ENCODE measurements at places on chromosomes 1 and 21.

DNA sequence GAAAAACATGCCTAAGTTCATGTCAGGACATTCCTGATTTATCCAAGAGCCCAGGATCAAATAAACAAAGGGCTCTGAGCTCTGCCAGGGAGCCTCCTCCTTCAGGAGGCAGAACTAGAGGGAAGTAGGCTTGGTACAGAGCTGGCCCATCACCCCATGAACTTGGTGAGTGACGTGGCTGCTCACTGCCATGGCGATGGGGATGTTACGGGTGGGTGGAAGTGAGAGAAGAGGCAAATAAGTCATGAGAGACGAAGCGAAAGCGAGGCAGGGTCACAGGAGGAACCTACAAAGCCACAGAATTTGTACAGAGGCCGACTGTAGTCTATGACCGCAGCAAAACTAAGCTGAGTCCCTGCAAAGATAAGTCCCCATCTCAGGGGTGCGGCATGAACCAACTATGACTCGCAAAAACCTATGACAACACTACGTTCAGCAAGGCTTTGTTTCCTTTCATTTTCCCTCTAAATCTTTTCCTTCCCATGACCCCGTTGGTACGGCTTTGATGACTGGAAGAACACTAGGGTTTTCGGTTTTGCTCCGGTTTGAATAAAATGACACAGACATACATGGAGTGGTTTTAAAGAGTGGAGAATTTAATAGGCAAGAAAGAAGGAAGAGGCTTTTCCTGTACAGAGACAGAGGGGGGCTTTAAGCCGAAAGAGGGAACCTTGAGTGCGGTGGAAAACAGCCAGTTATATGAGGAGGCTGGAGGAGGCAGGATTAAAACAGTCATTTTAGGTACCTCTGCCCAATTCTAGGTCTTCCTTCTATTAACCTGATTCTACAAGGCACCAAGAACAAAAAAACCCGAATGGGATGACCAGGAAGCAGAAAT lies 74.1 kb downstream of the CD46 start:
- DNase-seq, result peak; percentile 79

DNA sequence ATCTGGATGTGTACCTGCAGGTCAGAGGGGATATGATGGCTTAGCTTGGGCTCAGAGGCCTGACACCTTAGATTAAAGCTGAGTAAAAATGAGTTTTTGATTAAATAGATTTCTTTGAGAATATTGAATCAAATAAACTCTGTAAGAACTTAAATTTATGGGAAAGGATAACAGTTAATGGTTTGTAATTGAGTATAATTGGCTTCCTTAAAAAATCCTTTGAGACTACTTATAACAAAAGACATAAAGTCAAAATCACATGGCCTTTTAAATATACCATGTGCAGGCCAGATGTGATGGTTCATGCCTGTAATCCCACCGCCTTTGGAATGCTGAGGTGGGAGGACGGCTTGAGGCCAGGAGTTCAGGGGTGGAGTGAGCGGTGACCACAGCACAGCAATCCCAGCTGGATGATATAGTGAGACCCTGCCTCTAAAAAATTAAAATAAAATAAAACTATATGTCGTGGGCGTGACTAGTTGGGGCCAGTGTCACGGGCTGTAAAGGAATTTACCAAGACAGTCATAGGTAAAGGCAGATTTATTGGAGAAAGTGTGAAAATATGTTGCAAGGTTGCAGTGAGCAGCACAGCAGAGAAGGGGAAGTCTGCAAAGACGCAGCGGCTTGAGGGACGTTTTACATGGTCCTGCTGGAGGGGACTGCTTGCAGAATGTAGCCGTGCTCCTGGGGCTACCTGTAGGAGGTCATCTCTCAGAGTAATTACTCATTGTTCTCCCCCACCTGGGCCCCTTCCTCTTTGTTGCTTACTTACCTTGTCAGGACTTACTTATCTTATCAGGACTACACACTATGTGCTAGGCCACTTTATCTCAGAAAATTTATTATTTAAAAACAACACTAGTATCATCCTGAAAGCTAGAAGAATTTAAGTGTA lies 122.3 kb downstream of the ZMYM4 start:
- no peak for DNase-seq

- no peak for DNase-seq
Observed at GRCh38 chr1:207845109-207845508, 65.8 kb downstream of the CD34 start.

DNA sequence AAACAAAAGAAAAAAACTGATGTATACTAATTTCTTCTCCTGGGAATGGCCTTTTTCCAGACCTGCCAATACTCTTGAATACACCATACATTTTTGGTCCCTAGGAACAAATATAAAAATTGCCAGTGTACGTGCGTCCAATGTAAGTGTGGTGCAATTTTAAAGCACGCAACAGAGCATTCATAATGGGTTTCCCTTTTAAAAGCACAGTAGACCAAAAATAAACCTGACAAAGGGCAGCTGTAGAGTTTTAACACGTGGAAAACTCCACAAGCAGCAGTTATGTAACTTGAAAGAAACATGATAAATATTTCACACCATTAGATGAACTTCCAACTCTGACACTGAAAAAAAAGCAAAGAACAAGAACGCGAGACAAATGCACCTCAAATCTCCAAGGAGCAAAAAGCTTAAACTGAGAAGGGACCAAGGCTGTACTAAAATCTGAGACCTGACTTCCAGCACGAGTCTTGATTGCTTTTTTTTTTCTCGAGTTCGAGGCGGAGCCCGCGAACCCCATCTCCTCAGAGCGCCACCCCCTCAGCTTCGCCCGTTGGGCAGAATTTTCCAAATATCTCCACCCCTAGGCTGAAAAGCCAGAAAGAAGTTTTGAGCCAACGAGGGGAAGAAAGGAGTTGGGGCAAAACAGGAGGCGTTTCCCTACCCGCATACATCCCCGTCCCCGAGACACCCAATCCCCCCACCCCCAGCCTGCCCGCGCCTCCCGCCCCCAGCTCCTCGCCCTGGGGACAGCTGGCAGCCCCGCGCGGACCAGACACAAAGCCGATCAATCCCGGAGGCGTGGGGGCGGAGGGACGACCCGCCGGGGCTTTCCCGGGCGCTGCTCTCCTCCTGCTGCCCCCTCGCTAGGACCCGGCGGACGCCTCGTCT lies at the start of gene JAM2:
Gene JAM2, plus strand, starts transcription at position 599 of the 891 bp plus-strand sequence. CDS start 564 bp downstream, outside the sequence.
- DNase-seq, result peak; percentile 31

- no peak for DNase-seq
Observed at GRCh38 chr1:72557446-72558049, 275.2 kb upstream of the NEGR1 start.

DNA sequence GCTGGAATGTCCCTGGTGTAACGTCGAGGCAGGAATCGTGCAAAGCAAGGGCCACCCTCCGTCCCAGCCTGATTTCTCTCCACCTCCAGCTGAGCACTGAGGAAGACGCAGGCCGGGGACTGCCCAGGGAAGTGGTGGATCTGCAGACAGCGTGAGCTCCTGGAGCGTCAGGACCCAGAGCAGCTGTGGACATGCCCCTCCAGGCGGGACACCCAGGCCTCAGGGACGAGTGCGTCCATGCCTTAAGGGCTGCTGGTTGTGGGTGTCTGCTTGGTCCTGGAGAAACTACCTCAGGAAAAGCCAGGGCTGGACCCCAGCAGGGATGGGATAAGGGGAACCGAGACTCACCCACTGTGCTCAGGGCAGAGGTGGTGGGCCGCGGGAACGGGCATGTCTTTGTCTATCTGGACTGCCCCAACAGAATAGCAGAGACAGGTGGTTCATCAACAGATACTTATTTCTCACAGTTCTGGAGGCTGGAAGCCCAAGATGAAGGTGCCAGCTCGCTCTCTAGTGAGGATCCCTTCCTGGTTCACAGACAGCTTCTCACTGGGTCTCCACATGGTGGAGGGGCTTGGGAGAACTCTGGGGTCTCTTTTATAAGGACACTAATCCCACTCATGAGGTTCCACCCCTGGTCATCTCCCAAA lies 5.8 kb upstream of the MMEL1 start:
- no peak for DNase-seq

DNA sequence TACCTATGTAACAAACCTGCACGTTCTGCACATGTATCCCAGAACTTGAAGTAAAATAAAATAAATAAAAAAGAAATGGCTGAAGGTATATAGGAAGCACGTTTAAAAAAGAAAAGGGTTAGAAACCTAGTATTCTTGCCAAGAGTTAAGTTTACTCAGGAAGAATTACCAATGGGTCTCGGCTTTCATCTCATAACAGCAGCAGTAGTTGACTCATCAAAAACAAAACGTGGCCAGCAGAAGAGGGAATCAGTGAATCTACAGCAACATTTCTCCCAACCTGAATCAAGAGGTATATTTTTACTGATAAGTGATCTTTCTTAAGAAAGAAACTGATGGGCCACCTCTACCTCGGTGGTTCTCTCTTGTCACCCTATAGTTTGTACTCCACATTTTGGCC lies 340.3 kb downstream of the BRINP2 start:
- no peak for DNase-seq

DNA sequence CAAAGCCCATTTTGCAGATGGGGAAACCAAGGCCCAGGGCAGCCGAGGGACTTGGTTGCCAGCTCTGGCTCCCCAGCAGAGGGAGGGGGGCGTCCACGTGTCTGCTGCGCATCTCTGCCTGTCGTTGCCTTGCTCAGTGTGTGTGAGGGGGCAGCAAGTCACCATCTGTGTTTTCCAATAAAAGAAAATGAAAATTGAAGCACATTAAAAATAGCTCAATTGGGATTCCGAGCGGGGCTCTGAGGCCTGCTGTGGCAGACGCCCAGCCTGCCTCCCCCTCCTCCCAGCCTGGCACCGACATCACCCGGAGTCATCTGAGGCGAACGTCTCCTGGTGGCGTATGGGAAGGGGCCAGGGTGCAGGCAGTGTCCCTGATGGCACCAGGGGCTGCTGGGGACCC lies 51.2 kb downstream of the EPHB2 start:
- no peak for DNase-seq

DNA sequence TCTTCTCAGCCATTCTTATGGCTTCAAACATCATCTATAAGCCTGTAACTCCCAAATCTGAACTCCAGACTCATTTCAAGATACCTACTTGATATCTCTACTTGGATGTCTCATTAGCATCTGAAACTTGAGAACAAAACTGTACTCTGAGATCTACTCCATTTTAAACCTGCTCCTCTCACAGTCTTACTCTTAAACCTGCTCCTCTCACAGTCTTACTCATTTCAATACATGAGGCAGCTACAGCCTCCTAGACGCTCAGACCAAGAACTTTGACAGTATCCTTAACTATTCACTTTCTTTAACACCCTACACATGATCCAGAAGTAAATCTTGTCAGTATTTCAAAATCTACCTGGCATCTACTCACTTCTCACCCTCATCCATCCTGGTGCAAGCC lies 54.3 kb downstream of the NBPF6 start:
- DNase-seq, result no peak

GRCh38 chr1:214850432-214851050 lies 232.0 kb upstream of the KCNK2 start:
- no peak for DNase-seq

DNA sequence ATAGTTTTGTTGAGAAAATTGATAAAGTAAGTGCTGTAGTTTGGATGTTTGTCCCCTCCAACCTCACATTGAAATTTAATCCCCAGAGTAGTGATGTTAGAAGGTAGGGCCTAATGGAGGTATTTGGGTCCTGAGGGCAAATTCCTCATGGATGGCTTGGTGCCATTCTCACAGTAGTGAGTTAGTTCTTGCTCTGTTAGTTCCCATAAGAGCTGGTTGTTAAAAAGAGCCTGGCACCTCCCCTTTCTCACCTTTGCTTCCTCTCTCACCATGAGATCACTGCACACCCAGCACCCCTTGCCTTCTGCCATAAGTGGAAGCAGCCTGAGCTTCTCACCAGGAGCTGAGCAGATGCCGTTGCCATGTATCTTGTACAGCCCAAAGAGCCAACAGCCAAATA lies 354.8 kb upstream of the NFIA start:
- no peak for DNase-seq

DNA sequence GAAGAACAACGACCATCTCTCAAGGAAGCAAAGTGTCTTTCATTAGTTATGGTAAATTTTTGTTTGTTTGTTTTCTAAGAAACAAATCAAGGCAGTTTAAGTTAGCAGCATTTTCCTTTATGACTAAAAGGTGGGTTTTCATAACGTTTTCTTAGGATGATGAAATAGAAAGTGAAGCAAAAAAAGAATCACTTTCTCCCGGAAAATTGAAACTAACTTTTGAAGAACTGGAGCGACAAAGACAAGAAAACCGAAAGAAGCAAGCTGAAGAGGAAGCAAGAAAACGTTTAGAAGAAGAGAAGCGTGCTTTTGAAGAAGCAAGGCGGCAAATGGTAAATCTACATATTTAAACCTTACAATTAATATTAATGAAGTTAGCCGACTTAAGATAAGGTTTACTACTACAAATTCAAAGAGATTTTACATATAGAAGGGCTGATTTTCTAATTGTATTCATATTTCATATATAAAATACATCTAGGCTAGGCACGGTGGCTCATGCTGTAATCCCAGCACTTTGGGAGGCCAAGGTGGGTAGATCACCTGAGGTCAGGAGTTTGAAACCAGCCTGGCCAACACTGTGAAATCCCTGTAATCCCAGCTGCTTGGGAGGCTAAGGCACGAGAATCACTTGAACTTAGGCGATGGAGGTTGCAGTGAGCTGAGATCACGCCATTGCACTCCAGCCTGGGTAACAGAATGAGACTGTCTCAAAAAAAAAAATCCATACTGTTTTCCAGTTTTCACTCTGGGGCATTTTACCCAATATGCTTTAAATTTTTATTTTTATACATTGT lies 38.3 kb downstream of the NEXN start:
- DNase-seq, result no peak

GRCh38 chr1:236768601-236769000 lies 26.5 kb upstream of the MTR start:
- no peak for DNase-seq

DNA sequence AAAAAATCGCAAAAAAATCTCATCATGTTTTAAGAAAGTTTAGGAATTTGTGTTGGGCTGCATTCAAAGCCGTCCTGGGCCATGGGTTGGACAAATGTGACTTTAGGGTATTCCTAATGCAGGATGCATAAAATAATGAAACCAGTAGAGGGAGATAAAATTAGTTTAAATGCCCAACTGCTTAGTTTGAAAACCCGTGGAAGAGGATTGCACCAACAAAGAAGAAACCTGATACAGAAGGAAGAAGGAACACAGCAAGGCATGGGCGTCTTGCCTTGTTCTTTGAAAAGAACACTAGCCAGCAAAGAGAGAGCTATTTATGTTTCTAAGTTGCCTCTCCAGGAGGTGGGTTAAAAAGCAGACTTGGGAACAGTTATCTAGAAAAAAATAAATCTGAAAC lies 37.9 kb downstream of the WDR3 start:
- DNase-seq, result no peak

Data from stimulated activated CD4-positive, alpha-beta T cell treated with anti-CD3 and anti-CD28 coated beads, Interleukin-2, amount 100 ng/mL, for 4 hours (primary cell).